NCI-H345 (cell line): ENCODE measurements at places on chromosomes 12 and 14.

DNA sequence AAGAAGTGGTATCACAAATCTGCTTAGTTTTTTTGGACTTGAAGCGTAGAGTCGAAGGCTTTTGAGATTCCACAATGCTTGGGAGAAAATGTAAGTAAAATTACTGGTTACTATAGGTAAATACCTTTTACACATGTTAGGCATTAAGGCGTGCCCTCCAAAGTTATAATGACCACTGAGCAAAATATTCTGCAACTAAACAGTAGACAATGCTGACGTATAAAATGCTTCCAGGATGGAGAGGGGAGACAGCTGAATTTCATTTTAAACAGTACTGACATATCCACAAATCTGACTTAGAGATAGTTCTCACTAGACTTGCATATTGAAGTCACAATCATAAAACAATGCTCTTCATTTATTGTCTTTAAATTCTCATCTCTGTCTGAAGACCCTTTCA, 144.5 kb upstream of the DCN start:
- DNase-seq: no peak

DNA sequence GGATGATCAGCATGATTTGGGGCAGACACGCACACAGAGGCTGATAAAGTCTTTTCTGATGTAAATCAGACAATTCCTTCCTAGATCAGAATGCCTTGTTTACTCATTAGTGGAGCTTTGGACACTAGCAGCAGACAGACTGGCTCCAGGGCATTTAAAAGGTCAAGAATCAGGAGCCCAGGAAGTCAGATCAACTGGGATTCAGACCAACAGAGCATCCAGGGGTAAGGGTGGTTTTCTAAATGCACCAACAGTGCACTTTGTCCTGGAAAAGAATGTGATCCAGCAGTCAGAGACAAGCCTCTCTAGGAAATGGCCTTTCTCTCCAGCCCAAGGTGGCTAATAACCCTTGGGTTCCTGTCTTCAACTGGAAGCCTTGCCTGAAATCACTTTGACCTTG, 405.3 kb downstream of the MED13L start:
- no peak for DNase-seq

DNA sequence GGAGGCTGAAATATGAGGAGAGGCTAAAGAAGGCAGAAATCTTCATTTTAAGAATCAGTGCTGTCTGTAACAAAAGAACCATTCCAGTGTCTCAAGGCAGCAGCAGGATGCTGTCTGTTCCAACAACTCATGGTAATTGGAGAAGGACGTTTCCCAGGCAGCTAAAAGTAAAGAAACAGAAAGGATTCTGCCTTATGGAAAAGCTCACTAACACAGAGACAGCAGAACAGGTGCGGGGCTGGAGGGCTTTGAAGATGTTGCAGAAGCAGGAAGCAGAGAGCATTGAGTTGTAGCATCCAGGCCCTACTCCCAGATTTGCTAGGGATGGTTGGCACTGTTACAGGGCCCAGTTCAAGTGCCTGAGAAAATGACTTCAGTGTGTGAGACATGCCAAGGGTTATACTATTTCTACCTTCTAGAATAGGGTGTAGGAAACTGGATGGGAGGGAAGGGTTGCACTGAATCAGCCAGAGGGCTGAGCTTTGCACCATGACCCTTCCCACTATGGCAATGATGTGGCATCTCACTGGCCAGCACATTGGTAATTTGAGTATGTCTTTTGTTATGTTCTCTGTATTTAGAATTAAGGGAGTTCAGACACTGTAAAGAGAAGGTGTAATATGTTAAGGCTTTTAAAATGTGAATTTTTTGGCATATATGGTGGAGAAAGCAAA, 160.0 kb upstream of the FBXO33 start:
- peak; percentile 29 for DNase-seq

- no peak for DNase-seq
These were observed 142.6 kb upstream of the NCOR2 start for GRCh38 chr12:124709722-124710687.

DNA sequence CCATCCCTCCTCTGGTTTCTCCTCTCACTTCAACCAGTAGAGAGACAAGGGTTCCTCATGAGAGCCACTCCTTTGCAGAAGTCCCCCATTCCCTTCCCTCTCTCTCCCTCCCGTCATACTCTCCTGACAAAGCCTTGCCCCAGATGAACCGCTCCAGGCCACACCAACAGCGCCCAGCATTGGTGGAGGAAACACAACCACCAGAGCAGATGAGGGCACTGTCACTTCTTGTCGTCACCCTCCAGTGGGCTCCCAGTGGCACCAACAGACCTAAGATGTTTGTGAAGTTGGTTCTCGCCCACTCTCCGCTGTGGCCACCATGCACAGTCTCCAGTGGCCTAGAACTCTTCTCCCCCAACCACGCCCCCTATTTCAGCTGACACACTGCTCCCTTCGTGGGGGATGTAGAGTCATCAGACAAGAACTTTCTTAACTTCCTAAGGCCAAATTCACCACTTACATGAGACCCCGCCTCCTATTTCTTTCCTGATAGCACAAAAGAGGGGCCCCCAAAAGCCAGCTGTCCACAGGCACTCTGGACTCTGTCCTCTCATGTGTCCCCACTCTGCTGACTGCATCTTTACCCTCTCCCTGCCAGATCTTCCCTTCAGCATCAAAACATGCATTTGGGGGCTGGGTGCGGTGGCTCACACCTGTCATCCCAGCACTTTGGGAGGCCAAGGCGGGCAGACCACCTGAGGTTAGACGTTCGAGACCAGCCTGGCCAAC, 29.2 kb upstream of the PLEKHG6 start:
- no peak for DNase-seq

- no peak for DNase-seq
These were observed 96.6 kb downstream of the SCN8A start for GRCh38 chr12:51687614-51688013.

GRCh38 chr14:95667249-95667693, 19.0 kb upstream of the TCL1B start:
- DNase-seq: peak; percentile 93

DNA sequence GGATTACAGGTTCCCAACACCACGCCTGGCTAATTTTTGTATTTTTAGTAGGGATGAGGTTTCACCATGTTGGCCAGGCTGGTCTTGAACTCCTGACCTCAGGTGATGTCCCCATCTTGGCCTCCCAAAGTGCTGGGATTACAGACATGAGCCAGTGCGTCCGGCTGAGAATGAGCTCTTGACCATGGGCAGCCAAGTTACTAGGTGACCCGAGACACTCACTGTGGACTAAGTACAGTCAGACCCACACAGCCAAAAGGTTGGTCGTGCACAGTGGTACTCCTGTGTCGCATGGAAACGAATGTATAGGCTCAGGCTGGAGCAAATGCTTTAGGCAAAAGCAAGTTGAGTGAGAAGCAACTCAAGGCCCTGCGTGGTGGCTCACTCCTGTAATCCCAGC, 21.0 kb downstream of the DLK1 start:
- no peak for DNase-seq

DNA sequence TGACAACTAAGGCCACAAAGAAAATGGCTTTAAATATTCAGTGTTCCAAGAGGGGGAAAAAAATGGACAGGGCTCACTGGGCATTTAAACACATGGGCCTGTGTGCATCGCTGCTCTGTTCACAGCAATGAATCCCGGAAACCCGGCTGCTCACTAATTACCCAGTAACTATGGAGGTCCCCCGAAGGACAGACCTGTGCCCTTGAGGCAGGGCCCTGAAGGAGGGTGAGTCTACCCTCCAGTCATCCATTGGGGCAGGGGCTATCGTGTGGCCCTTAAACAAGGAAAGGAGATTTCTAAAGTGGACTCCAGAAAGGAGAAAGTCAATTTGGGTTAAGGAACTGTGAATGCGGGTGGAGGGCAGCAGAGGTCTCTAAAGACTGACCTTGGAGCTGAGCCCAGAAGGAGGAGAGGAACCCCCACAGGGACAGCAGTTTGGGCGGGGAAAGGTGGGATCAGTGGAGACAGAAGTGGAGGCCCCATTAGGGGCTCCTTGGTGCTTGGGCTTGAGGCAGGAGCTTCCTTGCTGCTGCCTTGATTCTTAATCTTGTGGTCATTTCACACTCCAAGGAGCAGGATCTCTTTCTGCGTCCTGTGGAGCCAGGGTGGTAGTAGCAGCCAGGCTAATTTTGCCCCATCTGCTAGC, 1.4 kb upstream of the CLMN start:
- DNase-seq: no peak

- DNase-seq: no peak
These were observed 25.6 kb downstream of the ELK3 start for GRCh38 chr12:96219700-96220206.

DNA sequence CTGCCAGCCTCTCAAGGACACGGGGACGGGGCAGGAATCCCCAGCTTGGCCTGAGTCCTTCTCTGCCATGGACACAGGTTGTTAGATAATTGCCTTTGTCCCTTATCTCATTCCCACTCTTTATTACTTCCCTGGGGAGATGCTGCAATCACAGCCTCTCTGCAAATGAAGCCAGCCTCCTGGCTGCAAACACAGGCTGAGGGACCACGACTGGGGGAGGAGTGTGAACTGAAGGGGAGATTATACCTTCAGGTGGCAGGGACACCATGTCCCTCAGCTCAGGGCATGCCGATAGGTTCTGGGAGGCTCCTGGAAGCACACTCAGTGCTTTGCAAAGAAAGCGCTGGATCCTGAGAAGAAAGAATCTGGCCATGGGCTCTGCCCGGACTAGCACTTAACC, 16.1 kb upstream of the CHGA start:
- no peak for DNase-seq

GRCh38 chr12:46786774-46787173, 39.0 kb downstream of the SLC38A4 start:
- DNase-seq: no peak

DNA sequence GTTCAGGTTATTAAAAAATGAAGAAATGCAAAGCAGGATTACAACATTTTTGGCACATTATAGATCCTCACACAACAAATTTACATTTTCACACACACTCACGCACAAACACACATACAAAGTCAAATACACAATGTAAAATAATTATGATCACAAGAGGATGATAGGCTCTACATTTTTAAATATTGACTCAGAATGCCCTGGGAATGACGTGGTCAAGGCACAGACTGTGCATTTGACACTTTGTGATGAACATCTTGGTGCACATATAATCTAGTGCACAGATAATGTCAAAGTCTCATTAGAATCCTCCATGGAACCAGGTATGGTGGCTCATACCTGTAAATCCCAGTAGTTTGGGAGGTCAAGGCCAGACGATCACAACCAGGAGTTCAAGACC, 49.4 kb downstream of the DPF3 start:
- DNase-seq: no peak

DNA sequence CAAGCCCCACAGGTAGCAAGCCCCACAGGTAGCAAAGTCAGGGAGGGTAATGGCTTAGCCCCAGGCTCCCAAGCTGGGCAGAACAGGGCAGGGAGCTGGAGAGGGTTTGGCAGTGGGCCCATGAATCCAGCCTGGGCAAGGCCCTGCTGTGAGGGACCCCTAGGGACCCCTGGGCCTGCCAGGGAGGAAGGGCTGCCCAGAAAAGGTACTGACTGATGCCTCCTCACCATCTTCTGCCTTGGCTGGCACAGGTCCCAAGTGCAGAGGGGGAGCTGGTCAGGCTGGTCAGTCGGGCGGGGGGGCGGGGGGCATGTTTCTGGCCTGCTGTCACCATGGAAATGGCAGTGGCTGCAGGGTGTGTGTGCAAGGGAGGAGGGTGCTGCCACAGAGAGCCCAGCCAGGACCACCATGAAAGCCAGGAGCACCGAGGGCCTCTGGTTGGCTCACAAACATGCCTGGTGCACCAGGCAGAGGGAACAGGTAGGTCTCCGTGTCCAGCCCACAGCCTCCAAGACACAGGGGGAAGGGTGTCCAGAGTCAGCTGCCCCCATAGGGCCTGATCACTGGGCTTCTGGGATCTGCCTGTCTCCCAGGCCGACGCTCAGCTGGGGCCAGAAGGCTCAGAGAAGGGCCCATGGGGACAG, 1.5 kb upstream of the CRIP2 start:
- peak; percentile 56 for DNase-seq

- peak; percentile 14 for DNase-seq
These were observed 531.3 kb downstream of the GALC start for GRCh38 chr14:87461704-87462103.

DNA sequence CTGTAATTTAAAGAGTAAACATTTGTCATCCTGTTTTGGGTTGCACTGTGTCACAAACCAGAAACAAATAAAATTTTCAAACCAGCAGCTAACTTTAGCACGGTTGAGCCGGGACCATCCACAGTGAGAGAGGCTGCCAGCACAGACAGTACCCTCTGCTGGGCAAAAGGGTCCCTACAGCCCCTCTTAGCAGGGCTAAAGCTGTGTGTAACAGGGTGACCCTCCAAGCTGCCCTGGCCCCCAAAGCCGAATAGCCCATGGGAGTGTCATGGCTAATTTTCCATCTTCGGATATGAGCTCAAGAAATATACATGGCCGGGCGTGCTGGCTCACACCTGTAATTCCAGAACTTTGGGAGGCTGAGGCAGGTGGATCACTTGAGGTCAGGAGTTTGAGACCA, 157.1 kb upstream of the GRIN2B start:
- no peak for DNase-seq

GRCh38 chr14:20667957-20668356, 16.4 kb upstream of the RNASE4 start:
- no peak for DNase-seq

DNA sequence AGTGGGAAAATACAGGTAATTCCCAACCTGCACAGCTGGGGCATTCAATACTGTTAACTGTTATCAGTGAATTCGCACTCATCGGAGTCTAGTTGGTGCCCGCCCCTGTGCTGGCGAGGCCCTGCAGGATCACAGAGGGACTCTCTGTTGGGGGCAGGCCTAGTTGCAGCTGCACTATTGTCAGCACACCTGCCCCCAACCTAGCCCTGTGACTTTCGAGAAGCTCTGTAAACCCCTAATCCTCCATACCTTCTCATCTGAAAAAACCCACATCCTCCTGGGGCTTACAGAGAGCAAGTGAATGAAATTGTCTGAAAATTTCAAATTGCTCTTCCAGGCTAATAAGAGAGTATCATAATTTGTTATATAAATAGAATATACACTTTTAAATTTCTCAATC, 132.2 kb upstream of the NUDT4 start:
- peak; percentile 77 for DNase-seq

DNA sequence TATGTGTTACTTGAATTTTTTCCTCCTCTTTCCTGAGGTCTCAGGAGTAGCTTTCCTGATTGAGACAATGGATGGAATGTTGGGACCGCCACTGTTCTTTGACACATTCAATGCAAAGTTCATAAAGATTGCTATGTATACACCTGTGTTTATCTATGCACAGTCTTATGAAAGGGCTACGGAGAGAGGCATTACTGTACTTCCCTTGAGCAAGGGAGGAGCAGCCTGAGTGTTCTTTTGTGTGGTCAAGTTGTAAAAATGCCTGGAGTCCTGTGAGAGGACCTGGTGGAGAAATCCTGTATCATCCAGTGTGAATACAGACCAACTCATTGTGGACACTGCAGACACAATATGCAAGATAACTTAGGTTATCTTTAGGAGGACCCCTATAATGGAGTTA, 1.2 kb downstream of the SRGAP1 start:
- DNase-seq: no peak

GRCh38 chr14:104843006-104843405, 22.1 kb upstream of the CEP170B start:
- no peak for DNase-seq

DNA sequence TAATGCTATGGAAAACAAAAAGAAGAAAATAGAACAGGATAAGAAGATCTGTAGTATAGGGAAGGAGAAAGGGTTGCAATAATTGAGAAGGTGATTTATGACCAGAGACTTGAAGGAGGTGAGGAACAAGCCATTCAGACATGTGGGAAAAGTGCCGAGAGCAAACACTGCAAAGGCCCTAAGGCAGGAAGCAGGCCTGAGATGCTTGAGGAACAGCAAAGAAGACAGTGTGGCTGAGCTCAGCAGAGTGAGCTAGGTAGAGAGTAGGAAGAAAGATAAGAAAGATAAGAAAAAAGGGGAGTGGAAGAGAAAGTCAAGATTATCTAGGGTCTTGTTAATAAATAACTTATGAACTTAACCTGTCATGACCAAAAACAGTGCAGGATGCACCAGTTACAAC, 671.8 kb downstream of the RPS29 start:
- DNase-seq: no peak
